AG20443 (cell line): ENCODE measurements at places on chromosomes 2 and 18.

DNA sequence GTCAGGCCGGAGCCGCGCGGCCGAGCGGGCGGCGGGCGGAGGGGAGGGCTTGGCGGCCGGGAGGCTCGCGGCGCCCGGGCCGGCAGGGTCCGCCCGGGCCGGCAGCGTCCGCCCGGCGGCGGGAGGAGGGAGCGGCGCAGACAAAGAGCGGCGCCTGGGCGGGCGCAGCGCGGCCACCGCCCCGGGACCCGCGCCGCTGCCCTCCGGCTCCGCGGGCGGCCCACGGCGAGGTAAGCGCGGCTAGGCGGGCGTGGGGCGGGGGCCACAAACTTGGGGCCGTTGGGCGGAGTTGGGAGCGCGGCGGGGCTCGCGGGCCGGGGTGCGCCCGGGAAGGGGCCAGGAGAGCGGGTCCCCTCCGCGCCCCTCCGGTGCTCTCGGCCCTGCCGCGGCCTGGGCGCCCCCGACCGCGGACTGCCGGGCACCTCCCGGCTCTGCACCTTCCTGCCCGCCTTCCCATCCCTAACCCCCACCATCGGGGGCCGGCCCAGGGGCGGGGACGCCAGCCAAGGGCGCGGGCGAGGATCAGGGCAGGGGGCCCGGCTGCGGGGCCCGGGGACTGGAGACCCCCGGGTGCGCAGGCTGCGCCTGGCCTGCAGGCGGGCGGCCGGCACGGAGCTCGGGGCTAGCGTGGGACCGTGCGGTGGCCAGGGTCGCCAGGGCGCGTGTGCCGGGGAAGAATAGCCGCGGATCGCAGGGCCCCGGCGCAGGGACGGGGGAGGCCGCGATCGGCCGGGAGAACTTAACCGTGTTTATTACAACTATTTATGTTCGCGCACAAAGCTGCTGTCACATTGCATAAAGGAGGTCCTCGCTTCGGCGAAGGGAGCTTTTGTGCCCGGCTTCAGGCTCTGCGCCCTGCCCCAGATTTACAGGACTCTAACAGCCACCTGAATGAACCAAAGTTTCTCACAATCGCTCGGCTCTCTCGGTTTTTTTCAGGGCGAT, at the start of gene NCK2:
TSS of gene NCK2 (plus strand) at position 4 of the 945 bp plus-strand sequence. CDS start 110,152 bp downstream, outside the sequence.
- peak; percentile 71 for DNase-seq

GRCh38 chr18:3493501-3494244, 43.7 kb downstream of the TGIF1 start:
- no peak for DNase-seq

DNA sequence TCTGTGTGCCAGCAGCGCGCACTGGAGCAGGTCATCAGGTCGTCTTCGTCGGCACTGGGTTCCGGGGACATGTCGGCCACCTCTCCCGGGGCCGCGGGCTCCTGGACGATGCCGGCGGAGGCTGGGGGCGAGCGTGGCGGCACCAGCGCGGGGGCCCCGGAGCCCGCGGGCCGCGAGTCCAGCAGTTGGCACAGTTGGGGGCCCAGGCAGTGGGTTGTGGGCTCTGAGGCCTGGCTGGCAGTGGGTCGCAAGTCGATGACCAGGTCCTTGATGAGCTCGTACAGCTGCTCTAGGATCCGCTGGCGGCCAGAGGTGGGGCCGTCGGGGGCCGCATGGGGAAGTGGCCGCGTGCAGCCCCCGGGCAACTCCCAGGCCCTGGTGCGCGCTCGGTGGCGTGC, 300.5 kb downstream of the CCDC74A start:
- DNase-seq: peak; percentile 1

- peak; percentile 16 for DNase-seq
Measured at GRCh38 chr2:120132190-120132589, 91.0 kb downstream of the TMEM185B start.

DNA sequence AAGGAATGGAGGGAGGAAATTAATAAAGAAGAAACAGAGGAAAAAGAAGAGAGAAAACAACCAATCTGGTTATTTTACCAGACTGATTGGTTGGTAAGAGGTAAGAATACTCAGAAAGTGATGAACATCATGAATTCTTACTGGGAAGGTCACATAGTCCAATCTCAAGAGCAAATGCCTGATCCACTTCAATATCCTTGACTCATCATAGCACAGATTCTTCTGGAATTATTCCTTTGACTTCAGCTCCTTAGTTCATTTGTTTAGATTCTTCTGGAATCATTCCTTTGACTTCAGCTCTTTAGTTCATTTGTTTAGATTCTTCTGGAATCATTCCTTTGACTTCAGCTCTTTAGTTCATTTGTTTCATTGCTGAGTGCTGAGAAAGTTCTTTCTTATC, 2030.6 kb upstream of the CELF4 start:
- no peak for DNase-seq

- peak; percentile 11 for DNase-seq
Measured at GRCh38 chr2:96091141-96091710, 25.1 kb downstream of the ADRA2B start.

DNA sequence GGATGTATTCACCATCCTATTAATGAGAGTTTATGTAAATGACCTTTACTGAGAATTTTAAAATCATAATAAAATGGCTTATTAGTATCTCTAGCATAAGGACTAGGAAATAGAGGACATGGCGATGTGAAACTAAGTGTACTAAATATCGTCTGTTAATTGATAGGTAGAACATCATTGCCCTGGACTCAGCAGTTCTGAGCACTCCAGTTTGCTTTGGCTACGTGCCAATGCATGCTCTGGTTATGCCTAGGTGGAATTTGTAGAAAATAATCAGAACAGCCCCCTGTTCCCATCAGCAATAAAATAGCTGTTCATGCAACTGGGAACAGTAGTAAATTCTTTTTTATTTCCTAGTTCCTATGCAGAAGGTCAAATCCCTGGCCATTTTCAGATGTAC, 247.8 kb downstream of the DOK6 start:
- DNase-seq: no peak

GRCh38 chr2:200125444-200126284, 170.3 kb downstream of the MAIP1 start:
- no peak for DNase-seq

- no peak for DNase-seq
Measured at GRCh38 chr18:56235481-56236013, 402.8 kb downstream of the TXNL1 start.

DNA sequence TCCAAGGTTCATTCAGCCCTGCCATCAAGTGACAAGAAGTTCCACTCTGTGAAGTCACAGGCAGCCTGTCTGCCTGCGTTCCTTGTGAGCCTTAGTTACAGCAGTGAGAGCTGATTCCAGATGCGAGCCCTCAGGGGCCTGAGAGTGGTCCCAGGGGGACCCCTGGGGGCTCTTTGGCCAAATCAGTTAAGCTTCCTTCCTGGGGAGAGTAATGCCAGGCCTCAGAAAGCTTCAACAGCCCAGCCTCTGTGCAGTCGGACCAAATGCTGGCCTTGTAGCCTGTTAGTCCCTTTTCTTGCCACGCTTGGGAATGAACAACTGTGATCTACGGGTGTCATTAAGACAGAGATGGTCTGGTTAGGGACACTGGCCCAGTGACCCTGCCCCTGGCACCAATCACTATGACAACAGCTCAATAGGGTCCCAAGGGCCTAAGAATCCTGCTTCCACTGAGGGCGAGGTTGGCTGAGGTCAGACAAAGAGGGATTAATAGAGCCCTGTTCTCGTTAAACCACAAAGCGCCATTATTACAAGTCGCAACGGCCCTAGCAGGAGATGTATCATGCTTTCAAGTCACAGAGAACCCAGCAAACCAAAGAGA, 50.9 kb downstream of the HS1BP3 start:
- DNase-seq: no peak

- DNase-seq: peak; percentile 43
Measured at GRCh38 chr2:150644298-150645067, 157.0 kb upstream of the RND3 start.

DNA sequence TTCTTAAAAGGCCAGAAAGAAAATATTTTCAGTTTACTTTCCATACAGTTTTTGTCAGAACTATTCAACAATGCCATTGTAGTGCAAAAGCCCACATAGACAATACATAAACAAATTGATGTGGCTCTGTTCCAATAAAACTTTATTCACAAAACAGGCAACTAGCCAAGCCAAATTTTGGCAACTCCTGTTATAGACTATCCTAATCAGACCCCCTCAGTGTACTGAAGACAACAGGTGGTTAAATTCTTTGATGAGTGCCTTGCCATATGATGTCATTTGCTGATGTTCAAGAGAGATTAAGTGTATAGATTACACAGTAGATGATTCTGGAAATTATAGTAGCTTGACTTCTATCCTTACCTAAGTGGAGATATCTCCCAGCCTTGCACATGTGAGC, 83.4 kb downstream of the FANCL start:
- DNase-seq: no peak

DNA sequence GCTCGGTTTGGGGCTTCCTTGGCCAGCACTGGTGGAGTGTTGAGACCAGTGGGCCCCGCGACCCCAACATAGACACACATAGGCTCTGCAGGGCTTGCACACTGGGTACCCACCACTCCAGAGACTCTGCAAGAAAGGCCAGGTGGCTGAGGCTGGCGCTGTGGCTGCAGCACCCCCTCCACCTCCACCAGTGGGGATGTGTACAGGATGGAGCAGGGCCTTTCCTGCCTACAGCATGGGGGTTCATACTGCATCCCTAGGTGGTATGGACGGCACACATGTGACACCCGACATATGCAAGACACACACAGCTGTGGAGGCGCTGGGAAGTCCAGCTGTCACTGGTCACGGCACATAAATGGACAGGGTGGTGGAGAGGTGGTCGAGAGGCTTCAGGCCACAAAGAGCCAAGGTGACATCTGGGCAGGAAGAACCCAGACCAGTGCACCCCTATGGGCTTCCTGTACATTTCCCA, 1.3 kb downstream of the RNPEPL1 start:
- DNase-seq: no peak

GRCh38 chr18:10051877-10052631, 138.2 kb downstream of the VAPA start:
- peak; percentile 77 for DNase-seq

- DNase-seq: peak; percentile 47
Measured at GRCh38 chr18:63844254-63844653, 43.3 kb upstream of the SERPINB2 start.

- DNase-seq: no peak
Measured at GRCh38 chr2:238387332-238387731, 39.4 kb upstream of the ASB1 start.

GRCh38 chr2:88671786-88672427, 19.6 kb upstream of the RPIA start:
- peak; percentile 79 for DNase-seq

DNA sequence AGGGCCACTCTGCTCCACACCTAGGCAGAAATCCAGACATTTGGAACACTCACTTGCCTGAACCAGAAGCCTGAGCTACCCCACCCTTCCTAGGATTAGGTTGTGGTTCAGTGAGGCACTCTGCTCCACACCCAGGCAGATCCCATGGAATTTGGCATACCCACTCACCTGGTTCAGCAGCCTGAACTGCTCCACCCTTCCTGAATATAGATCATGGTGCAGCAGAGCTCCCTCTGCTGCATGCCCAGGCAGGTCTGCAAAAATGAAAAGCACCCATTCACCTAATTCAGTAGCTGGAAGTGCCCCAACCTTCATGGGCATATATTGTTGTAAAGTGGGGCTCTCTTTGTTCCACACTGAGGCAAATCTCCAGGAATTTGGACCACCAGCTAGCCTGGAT, 185.1 kb upstream of the CNTNAP5 start:
- no peak for DNase-seq

GRCh38 chr2:3449086-3449485, 69.6 kb downstream of the TRAPPC12 start:
- DNase-seq: no peak
